ENCODE measurements at places on chromosomes 4 and X.

DNA sequence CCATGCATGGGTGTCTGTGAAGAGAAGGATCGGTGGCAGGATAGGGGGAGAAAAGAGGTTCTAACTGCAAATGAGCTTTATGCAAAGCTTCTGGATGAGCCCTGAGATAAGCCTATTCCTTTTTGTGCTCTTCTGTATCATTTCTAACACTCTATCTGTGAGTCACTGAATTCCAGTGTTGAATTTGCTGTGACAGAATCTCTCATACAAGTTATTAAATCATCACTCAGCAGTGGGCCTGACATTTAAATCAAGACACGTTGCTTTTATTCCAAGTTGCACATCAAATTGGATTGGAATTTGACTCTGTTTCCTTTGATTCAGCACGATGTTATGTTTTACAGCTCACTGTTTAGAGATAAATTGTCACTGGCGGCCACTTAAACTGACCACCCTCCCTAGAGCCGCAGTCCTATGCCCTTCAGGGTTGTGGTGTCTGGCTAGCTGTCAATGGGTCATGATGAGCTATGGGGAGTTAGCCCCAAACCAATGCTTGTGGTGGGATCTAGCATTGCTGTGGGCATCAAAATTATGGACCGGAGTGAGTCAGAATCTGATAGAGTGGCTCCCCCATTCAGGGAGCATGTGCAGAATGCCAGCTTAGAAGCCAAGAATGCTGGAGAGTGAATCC lies 42.7 kb downstream of the LHFPL1 start:
- DNase-seq = no peak

DNA sequence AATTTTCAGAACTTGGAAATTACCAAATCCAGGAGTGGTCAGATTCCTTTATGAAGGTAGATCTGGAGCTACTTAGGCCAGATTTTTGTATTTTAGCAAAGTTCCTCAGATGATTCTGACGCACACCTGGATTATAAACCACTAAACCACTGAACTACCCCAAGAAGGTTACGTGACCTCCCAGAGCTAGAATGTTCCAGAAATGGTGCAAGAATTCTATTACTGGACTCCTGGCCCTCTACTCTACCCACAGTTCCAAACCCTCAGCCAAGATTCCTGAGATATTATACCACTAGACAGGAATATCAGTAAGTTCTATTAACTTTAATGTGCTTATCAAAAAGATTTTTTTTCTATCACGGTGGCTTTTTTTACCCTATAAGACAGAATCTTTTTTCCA lies 67.1 kb downstream of the ABCG2 start:
- DNase-seq = no peak

- peak; percentile 34 for DNase-seq
These were observed 75.0 kb downstream of the ZFYVE28 start for GRCh38 chr4:2343476-2343875.

DNA sequence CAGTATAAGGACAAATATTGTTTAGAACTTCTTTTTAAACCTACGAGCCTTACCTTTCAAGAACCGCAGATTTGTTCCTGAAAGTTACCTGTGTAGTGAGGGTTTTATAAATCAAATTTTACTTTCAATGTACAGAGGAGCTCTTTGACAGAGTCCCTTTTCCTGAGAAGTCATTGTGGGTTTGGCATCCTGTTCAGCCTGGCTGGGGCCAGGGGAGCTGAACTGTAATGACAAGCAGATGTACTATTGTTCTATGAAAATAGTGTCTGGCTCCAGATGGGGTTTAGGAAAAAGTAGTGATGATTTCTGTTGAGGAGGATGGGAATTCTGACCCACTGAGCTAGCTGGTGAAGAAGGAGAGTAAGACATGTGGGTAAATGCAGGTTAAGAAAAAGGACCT lies 196.2 kb upstream of the PGRMC2 start:
- DNase-seq = no peak

DNA sequence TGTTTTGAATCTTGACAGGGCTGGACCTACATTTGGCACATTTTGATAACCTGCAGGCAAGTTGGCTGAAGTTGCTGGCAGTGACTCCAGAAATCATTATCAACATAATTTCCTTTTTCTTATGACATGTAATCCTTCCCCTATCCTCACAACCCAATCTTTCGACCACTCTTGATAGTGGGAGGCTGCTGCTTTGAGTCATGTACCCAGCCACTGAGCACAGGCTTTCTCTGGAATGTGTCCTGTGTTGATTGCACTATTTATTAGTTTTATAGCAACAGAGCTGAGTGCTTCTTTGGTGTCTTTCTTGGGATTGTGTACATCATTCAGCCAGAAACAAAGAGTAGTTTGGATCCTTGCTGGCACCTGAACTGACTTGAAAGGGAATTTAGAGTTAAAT lies 183.1 kb upstream of the LEF1 start:
- DNase-seq = no peak

DNA sequence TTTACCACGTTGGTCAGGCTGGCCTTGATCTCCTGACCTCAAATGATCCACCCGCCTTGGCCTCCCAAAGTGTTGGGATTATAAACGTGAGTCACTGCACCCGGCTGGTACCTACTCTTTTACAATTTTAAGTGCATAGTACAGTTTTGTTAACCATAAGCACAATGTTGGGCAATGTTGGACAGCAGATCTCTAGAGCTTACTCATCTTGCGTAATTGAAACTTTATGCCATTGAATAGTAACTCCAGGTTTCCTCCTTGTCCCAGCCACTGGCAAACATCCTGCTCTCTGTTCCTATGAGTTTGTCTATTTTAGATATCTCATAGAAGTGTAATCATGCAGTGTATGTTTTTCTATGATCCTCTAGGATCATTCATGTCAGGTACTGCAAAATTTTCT lies 9.3 kb upstream of the CPE start:
- no peak for DNase-seq

GRCh38 chr4:74948236-74948635 lies 15.3 kb downstream of the PARM1 start:
- no peak for DNase-seq

- no peak for DNase-seq
These were observed 52.9 kb downstream of the PGRMC1 start for GRCh38 chrX:119288890-119289393.

GRCh38 chr4:178752954-178753525 lies 1310.8 kb upstream of the AGA start:
- no peak for DNase-seq

- no peak for DNase-seq
These were observed 132.9 kb downstream of the CHIC2 start for GRCh38 chr4:53931461-53931961.

- DNase-seq = no peak
These were observed 27.0 kb upstream of the PRPS1 start for GRCh38 chrX:107601326-107601725.

- DNase-seq = no peak
These were observed 78.8 kb downstream of the CLDN22 start for GRCh38 chr4:183241322-183241640.

GRCh38 chr4:60799214-60799613 lies 400.9 kb upstream of the ADGRL3 start:
- DNase-seq = no peak

GRCh38 chr4:41611124-41611838 lies 73.3 kb downstream of the LIMCH1 start:
- DNase-seq = no peak

- peak; percentile 85 for DNase-seq
These were observed 35.9 kb upstream of the CXCL8 start for GRCh38 chr4:73704314-73705055.

DNA sequence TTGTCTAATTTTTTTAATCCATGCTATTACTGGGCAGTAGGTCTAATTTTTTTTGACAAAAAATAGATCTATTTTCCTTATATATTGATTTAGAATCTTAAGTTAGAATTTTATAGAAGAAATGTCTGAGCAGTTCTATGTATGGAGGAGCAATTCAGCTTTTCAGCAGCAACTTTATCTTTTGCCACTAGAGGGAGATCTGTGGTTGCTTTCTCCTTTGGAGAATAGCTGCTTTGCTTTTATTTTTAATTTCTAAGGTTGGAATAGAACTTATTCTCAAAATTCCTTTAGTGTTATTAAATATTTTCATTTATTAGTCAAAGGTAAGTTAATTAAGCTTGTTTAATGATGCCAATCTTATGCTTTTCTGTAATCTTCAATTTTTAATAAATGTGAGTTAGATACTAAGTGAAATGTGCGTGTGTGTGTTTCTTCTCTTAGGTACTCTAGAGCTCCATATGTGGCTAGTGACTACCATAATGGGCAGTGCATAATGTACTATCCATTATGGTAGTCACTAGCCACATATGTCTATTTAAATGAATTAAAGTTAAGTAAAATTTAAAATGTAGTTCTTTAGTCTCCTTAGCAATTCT lies 29.3 kb downstream of the FAM199X start:
- DNase-seq = no peak

- peak; percentile 79 for DNase-seq
These were observed 37.4 kb upstream of the SPON2 start for GRCh38 chr4:1209821-1210220.

GRCh38 chrX:151996347-151996746 lies 21.9 kb upstream of the GABRE start:
- DNase-seq = no peak

GRCh38 chr4:147550626-147551246 lies 66.5 kb upstream of the TMEM184C start:
- DNase-seq = no peak

DNA sequence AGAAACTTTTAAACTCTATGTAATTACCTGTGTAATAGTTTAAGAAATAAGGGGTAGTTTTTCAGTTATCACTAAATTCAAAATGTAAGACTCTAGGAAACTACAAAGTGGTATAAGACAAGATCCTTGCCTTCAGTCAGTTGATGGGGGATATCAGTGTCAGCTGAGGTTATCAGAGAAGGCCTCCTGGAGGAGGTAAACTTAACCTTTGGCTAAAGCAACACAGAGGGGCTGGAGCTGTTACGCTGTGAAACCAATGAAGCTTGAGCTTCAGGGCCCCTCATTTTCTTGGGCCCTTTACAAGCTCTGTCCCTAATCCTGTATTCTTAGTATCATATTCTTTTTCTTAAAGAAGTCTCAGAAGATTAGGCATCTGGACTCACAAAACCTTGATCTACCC lies 35.9 kb downstream of the FAM13A start:
- DNase-seq = no peak

DNA sequence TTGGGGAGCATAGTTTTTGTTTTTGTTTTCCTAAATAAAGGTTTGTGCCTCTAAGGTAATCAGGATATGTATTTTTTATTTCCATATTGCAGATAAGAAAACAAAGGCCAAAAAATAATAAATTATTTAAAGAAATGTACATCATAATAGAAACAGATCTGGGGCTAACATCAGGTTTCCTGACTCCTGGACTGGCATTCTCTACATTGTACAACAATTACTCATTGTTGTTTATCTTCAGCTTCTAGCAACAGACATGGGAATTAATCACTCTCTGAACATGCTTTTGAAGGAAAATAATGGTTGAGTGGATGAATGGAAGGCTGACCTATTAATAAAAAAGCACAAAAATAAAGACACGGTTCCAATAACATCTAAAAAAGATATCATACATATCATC lies 146.2 kb downstream of the KCNIP4 start:
- no peak for DNase-seq

DNA sequence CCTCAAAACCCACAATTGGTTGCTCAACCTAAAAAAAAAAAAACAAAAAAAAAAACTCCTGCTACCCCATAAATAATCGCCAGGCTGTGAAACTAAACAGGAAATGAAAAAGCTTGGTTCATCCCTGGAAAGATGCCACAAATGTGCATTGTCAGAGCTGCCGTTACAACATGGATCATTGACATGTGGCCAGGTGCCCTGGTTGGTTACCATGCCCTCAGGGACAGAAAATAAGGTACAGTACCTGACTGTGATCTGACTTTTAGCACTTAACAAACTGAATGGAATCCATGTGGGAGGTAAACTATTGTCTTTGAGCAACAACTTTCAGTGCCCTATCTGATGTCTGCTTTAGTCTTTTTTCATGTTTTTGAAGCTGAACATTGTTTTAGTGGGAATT lies 118.0 kb upstream of the RPL34 start:
- DNase-seq = no peak

GRCh38 chr4:186823989-186824388 lies 100.3 kb upstream of the FAT1 start:
- DNase-seq = no peak

GRCh38 chr4:80183250-80184052 lies 13.9 kb upstream of the PRDM8 start:
- DNase-seq = no peak

DNA sequence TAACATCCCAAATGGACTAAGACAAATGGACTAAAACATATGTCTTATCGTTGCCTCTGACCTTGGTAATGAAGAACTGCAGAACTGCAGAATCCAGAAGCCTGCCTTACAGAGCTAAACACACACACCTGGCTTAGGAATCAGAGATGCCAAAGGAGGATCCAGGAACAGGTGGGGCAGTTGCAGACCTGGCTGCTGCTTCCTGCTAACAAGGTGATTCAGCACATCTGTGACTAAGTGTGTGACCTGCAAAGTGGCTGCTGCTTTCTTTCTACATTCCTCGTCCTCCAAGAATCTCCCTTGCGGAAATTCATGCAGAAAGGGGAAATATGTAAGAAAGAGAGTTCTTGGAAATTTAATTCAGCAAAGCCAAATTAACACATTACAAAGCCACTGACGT lies 96.8 kb upstream of the NLGN4X start:
- no peak for DNase-seq

- no peak for DNase-seq
These were observed 7.4 kb downstream of the DCAF8L2 start for GRCh38 chrX:27597508-27597907.

DNA sequence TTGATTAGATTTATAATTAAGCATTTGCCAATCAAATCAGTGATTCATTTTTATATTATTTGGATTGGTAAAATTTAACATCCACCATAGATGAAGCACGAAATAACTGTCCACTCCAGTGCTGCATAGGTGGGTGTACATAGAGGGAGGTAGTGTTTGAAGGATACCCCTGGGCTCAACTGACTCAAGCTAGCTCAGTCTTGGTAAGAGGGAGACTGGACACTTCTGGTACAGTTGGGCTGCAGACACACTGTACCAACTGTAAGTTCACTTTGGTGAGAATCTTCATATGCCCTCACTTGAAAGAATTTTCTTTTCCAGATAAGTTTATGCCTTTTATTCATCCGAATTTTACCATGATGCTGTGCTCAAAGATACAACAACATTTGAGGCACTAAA lies 48.6 kb upstream of the UGT2B15 start:
- DNase-seq = no peak

DNA sequence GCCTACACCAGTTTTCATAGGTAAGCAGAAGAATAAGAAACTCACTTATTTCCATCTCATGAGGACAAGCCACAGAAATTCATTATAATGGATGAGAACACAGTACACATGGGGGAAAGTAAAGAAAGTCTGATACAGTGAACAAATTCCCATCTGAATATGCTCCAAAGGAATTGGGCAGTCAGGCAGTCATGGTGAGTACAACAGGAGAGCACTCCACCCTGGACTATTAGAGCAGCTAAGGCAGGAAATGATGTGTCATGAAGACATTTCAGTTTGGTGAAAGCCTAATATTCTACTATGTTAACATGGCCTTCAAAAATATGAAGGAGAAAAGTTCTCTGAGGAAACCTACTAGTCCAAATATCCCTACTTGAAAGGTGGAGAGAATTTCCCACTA lies 92.0 kb upstream of the PRDX4 start:
- DNase-seq = no peak

- DNase-seq = no peak
These were observed 15.5 kb downstream of the P2RY8 start for GRCh38 chrX:1521459-1521956.

Measured in tibial artery (tissue), 4 donors.